ENCODE measurements at places on chromosomes 3 and 15.

GRCh38 chr3:159766563-159767185 lies 222.0 kb upstream of the IL12A start:
- DNase-seq = no peak

DNA sequence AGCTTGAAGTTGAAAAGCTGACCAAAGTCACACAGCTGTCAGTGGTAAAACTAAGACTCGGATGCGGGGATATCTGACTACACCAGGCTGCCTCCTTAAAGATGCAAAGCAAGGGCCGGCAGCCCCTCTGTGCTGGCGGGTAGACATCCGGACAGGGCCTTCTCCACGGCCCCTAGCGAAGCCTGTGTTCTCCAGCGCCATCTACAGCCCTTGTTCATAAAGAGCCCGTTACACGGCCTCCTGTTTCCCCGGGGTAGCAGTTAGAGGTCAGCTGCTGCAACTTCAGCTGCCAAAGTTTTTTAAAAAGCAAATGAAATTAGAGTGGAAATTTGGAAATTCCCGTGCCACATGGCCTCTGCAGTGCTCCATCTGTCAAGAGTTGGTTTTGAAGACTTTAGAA lies 383.0 kb downstream of the TBL1XR1 start:
- no peak for DNase-seq

GRCh38 chr3:112038863-112039262 lies 4.3 kb downstream of the TMPRSS7 start:
- DNase-seq = peak; percentile 14

DNA sequence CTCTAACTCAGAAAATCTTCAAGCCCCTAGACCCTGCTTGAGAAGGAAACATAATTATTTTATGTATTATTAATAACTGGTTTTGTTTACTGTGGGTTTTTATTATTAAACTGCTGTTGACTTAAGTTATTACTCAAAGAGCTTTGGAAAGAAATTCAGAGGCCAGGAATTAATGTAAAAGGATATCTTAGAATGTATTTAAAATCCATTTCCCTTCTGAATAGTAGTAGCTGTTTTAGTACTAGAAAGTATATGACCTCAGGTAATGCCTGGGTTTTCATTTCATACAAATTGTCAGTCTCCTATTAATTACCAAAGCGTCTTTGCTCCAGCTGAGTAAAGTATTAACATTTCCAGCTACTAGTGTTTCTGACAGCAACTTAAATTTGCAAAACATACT lies 223.1 kb downstream of the ITPR1 start:
- no peak for DNase-seq

GRCh38 chr3:160401291-160402095 lies 2.0 kb downstream of the SMC4 start:
- DNase-seq = no peak

DNA sequence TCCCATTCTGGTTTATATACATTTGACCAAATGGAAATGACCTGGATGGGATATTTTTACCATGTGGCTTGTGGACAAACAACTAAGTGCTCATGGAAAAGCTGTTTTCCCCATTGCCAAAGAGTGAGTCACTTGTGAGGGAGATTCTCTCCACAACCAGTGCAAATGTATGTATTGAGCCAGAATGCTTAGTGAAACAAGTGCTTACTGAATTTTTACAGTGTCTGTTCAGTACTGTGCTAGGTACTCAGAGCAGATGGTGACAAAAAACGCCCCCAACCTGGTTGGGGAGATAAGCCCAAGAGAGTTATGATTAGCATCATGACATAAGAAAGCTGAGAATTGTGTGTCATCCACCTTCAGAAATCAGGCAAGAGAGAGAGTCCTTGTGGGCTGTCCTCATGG lies 2.3 kb downstream of the CHP1 start:
- no peak for DNase-seq

DNA sequence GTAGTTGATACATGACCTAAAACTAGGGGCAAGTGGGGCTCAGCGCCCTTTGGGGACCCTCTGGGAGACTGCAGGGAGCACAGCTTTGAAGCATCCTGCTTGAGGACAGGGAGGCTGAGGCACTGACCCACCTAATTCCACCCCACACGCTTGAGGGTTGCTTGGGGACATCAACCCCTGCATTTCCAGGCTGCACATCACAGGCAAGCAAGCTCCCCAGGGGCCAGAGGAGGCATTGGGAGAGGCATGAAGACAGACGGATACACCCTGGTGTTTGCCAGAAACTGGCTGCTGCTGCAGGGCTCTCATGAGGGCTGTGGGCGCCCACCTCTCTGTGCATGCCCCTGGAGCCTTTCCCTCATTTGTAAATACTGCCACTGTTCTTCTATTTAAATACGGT lies 99.3 kb downstream of the ABHD5 start:
- no peak for DNase-seq

DNA sequence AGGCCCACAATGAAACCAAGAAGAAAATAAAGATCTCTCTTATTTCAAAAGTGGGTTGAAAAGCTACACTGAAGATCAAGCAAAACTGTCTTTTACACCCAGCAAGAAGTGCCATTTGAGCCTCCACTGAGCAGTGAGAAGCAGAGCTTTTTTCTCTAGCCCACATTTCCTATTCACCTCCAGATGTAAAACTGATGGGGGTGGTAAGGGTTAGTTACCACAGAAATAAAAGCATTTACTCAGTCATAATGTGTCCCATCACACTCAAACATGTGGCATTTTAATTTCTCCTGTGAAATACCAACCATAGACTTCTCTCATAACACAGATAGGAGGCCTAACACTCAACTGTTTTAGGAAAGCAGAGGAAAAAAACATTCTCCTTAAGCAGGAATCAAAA lies 21.0 kb downstream of the IFT57 start:
- DNase-seq = no peak

DNA sequence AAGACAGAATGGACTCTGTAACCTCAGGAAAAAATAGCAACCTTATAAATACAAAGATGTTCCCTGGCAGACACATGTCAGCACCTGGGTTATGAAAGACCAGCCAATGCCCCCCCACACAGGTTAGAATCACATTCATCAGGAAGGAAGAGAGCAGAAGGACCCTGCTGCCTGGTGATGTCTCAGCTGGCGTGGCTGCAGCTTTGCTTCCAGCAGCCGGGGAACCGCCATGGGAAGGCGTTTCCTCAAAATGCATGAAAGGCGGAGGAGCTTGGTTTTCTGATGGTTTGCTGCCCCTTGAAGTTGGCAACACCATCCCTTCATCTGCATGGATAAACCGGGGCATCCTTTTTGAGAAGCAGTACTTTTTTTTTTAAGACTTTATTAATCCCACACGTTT lies 10.9 kb upstream of the NSMCE3 start:
- no peak for DNase-seq

DNA sequence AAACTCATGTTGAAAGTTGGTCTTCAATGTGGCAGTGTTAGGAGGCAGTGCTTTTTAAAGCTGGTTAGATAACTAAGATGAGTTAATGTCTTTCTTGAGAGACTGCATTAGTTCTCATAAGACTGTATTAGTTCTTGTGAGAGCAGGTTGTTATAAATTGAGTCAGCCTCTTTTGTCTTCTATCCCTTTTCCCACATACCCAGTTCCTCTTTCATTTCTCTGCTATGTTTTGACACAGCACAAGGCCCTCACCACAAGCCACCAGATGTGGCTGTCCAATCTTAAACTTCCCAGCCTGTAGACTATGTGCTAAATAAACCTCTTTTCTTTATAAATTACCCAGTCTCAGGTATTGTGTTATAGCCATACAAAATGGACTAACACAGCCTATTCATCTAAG lies 94.6 kb upstream of the SNTN start:
- DNase-seq = no peak

- DNase-seq = no peak
Observed at GRCh38 chr3:46107682-46108081, 80.4 kb upstream of the XCR1 start.

- no peak for DNase-seq
Observed at GRCh38 chr3:64074060-64074459, 50.8 kb upstream of the PSMD6 start.

GRCh38 chr15:70337277-70338186 lies 239.8 kb upstream of the TLE3 start:
- no peak for DNase-seq

DNA sequence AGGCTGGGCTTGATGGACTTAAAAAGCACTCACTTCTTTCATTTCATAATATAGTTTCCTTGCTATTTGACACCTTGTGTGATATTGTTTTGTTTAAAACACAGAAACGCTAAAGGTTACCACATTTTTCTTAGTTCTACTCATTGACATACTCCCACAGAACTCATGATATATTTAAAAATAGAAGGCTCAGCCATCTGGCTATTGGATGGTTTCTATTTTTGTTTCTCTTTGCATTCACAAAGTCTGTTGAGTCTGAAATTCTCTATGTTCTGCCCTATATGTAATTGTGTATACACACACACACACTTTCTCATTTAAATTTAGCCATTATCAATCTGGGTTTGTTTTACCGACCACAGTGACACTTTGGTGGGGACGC lies 128.2 kb downstream of the SOX2 start:
- no peak for DNase-seq

DNA sequence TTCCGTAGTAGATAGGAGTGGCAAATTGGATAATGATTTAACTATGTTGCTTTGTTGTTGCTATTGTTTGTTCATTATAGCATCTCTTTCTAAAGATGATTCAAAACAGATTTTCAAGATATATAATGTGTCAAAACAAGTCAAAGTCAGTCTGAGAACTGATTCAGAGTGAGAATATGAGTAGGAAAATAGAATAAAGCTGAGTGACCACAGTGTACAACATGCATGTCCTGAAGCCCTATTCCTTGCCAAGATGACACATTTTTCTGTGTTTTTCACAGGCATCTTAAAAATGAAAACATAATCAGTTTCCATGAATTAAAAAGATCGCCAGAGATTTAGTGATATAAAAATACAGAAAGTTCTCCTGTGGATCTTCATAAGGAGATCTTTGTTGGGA lies 57.0 kb upstream of the THRB start:
- no peak for DNase-seq

- no peak for DNase-seq
Observed at GRCh38 chr3:186213946-186214345, 105.1 kb upstream of the ETV5 start.

DNA sequence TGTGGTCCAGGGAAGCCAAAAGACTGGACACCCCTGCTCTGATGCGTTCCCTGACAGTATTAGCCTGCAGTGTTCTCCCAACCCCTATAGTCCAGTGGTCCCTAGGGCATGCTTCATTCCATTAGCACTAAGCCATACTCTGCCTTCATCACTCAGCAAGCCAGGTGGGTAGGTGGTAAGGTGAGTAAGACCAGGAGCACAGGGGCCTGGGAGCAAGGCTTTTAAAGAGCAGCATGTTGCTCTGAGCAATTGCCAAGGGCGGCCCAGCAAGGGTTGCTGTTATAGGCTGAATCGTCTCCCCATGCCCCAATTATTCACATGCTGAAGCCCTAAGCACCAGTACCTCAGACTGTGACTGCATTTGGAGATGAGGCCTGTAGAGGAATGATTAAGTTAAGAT lies 11.0 kb downstream of the CXCR6 start:
- DNase-seq = no peak

DNA sequence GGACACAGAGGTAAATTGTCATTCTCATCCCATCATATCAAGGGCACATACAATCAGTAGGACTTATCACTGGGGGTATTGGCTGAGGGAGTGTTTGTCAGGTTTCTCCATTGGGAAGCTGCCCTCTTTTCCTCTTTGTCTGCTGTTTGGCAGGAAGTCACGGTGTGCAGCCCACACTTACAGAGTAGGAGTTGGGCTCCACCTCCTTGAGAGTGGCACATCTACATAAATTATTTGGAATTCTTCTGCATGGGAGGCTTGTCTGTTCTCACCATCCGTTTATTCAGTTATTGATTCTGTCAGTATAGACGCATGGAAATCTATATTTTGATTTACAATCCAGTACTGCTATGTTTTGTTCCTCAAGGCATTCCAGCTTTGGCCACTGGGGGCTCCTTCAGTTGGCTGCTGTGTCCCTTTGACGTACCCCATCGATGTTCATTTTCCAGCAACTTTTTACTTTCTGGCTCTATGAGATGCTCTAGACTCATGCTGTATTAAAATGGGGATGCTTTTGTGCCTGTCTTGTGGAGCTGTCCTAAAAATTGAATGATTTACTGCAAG lies 200.3 kb downstream of the SLCO3A1 start:
- no peak for DNase-seq

DNA sequence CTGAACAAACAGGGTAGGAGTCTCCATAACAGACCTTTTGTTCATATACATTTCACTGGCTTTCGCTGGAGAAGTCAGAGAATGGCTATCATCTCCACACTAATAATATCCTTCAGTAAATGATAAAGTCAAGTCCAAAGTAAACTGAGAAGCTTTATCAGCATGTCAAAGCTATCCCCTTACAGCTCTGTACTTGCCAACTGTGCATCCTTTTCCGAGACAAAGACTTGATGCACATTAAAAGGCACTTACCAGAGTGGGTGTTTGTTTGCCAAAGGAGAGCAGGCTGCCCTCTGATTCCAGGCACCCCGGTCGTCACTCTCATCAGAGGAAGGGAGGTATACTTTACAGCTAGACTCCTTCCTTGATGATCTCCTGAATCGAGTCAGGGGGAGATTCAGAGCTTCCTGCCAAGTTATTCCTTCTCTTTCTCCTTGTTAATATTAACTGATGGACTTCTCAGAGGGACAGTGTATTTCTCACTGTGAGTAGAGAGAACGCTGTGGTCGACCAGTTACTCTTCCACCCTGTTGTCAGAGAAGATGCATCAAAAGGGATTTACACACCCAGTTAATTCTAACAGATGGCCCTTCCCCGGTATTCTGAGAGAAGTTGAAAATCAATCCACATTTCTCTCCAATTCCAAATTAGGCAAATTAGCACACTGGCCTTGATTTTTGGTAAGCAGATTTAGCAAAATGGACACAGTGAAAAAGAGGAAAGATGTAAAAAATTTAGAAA lies 504.7 kb upstream of the NR2F2 start:
- DNase-seq = no peak

DNA sequence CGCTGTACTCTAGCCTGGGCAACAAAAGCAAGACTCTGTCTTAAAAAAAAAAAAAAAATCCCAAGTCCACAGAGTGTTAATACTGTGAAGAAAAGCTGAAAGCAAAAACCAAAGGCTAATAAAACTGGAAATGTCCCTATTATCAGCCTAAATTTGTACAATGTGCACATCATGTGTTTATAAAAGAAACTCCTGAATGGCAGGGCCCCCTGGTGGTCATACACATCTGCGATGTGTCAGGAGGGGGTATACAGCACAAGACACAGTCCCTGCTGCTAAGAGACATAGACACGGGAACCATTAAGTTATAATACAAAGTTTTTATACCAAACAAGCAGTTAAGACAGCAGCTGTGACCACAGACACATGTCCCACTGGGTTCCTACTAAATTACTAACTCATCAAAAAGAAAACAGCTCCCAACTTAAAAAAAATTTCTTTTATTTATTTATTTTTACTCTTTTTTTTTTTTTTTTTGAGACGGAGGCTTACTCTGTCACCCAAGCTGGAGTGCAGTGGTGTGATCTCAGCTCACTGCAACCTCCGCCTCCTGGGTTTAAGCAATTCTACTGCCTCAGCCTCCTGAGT lies 31.0 kb downstream of the IDH2 start:
- peak; percentile 75 for DNase-seq
